ENCODE measurements at places on chromosomes 13 and 19. TPM values are rescaled to one million over a fixed set of nuclear protein-coding genes. Genes with fewer than 3 reads are reported as not detected.

DNA sequence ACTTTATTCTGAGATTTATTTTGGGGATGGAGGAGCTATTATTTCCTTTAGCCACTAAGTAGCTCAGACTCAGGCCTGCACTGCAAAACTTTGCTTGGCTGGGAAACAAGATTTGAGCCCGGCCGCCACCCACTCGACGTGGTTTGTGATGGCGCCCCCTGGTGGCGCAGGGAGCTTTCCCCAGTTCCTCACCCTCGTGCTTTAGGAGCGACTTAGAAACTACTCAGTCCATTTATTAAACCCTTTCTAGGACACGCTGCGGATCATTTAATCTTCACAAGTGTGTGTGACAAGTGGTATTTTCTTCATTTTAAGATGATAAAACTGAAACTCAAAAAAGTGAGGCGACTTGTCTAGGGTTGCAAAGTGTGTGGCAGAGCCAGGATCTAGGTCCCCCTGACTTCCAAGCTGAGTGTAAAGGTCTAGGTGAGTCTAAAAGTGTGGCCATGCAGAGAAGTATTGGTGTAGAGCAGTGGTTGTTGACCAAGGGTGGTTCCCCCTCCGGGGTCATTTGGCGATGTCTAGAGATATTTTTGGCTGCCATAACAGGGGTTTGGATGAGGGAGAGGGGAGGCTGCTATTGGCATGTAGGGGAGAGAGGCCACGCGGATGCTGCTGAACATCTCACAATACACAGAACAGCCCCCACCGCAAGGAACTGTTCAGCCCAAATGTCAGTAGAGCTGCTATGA lies 2.2 kb downstream of the CXCL17 start:
- no peak for DNase-seq

DNA sequence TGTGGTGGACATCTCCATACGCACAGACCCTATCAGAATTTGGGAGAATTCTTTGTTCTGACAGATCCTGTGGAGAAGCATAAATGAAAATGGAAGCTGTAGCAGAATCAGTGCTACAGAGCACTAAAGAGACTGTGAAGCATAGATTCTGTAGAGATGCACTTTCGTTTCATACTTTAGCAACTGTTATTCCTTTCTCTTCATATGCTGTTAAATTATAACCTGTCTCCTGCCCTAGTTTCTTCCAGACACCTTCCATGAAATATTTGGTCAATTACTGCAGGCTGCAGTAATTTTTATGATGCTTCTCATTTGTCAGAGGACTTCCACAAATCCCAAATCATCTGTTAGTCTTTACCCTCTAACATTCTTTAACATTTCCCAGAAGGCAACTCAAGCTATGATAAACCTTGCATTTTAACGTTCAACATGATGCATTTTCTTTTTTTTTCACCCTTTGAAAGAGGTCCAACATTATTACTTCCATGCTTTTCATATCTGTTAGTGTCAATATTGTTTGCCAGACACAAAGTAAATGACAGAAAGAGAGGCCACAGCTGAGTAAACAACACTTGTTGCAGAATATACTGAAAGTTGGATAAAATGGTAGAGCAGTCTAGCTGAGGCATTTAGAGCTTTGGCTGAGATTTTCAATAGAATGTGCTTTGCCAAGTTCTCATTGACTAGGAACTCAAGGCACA lies 412.7 kb downstream of the LMO7 start:
- DNase-seq = no peak

DNA sequence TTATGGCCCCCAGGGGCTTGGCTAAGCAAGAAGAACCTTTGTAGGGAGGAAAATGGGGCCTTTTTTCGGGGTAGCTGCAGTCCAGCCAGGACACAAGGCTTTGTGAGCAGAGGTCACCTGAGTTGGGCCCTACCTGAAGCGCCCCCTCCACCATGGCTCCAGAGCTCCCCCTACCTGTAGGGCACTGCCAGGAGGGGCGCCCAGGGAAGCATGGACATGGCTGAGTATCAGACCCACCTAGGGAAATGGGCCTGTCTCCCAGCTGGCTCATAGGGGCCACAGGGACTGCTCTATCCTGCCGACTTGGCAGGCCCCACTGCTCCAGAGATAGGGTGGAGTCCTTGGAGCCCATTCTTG lies 9.0 kb upstream of the CEBPA start:
- no peak for DNase-seq

GRCh38 chr13:71522941-71523526 lies 344.0 kb downstream of the DACH1 start:
- DNase-seq = no peak

- DNase-seq = no peak
These were observed 121.6 kb upstream of the SPRY2 start for GRCh38 chr13:80462567-80462966.

- DNase-seq = no peak
These were observed 50.6 kb downstream of the USPL1 start for GRCh38 chr13:30668312-30668711.

GRCh38 chr19:18961767-18962620 lies 21.0 kb upstream of the HOMER3 start:
- DNase-seq = no peak

GRCh38 chr13:32902029-32902780 lies 114.0 kb upstream of the KL start:
- no peak for DNase-seq

DNA sequence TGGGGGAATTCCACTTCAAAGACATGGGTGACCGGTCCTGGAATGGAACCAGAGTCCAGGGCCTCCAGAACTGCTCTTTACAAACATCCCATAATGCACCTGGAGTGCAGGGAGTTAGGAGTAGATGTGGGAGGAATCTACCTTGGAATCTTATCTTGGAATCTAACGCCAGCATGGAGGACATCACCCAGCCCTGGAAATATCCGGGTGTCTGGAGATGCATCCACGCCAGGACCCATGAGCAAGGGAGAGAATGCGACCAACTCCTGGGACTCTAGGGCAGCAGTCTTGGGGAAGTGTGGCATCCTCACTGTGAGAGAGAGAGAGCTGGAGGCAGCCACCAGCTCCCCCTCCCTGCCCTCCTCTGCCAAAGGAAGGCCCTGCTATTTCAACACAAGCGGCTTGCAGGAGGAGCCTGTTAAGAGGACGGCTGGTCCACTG lies 211.8 kb downstream of the UQCRFS1 start:
- no peak for DNase-seq

DNA sequence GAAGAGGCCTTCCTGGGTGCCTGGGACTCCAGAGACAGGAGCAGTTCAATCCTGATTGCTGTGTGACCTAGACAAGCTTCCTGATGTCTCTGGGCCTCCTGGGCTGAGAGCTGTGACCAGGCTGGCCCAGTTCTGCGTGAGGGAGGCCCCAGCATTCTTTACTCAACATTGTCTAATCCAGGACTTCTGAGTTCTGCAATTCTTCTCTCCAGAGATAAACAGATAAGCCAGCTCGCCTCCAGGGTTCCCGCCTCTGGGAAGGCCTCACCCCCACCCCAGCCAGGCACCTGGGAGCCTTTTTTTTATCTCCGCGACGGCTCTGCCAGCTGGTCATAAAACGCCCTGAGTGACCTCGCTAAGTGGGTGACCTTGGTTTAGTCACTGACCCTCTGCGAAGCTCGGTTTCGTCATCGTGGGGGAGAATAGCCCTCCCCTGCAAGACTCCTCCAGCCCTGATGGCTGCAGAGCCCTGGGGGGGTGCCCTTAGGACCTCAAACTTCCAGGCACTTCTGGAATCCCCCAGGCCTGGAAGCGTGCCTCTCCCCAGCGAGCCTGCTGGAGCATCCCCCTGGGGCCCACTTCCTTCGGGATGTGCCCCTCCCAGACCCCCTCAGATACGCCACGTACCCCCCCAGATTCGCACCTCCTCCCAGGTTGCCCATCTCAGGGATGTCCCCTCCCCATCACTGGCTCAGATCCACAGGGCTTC lies 1.9 kb downstream of the SULT2B1 start:
- no peak for DNase-seq

GRCh38 chr19:3494051-3494450 lies 6.4 kb downstream of the DOHH start:
- no peak for DNase-seq

- DNase-seq = no peak
These were observed 41.4 kb downstream of the DEDD2 start for GRCh38 chr19:42175952-42176648.

DNA sequence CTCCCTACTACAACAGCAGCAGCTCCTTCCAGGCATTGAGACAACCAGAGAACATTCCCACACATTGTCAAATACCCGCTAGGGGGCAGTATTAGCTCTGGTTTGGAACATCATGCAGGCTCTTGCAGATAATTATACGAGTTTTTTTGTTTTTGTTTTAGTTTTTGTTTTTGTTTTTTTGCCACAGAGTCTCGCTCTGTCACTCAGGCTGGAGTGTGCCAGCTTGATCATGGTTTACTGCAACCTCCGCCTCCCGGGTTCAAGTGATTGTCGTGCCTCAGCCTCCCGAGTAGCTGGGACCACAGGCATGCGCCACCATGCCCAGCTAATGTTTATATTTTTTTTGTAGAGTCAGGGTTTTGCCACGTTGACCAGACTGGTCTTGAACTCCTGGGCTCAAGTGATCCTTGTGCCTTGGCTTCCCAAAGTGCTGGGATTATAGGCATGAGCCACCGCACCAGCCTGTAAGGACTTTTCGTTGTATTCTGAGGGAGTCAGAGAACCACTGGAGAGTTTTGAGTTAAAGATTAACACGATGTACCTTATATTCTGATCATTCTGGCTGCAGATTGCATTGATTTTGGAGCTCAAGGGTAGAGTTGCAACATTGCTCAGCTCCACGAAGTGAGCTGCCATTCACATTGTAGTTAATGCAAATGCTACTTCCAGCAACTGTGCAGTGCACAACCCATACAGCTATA lies 41.7 kb upstream of the CEACAM20 start:
- DNase-seq = peak; percentile 35

DNA sequence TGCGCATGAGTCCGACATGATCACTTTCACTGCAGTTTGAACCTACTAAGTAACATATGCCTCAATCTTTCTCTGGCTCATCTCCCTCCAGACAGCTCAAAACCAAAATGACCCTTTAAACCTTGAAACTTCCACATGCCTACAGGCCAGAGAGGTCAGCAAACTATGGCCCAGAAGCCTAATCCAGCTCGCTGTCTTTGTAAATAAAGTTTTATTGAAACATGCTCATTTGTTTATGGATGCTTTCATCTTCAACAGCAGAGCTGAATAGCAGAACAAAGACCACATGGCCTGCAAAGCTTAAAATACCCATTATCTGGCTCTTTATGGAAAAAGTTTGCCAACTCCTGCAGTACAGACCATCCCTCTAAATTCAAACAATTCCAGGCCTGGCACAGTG lies 15.6 kb downstream of the FBXO46 start:
- no peak for DNase-seq

GRCh38 chr19:49908480-49909420 lies 12.1 kb upstream of the IL4I1 start:
- no peak for DNase-seq

DNA sequence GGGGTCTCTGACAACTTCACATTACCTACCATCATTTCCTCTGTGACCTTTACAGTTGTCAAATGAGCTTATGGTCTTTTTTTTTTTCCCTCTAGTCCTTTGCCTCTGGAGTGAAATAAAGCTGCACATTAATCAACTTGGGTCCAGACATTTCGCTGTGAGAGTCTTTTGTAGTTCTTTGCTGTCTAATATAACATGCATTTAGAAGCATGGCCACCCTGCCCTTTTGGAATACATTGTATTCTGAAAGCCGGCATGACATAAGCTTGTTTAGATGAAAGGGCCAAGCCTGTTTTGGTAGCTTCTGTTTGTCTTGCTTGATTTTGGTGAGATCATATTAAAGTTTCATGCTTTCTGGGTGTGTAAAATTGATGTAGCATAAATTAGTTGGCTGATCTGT lies 509.8 kb downstream of the DIAPH3 start:
- no peak for DNase-seq

- no peak for DNase-seq
These were observed 50.8 kb downstream of the MBD3L2B start for GRCh38 chr19:6970443-6970842.

DNA sequence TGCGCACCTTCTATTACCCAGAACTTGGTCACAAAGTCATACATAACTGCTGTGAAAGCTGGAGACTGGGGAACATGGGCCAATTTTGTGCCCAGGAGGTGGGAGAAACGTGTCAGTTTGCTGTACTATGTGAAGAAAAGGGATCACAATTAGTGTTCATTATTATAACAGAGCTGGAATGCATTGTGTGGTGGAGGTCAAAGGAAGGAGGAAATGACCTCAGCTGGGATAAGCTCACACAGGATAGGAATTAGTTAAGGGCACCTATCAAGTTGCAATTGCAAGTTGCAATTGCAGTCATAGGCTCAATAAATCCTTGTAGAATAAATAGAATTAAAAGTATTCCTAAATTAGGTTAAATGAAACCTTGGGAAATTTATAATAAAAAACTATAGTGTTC lies 103.9 kb upstream of the OBI1 start:
- DNase-seq = no peak

GRCh38 chr13:101144808-101145419 lies 271.4 kb downstream of the NALCN start:
- DNase-seq = no peak

DNA sequence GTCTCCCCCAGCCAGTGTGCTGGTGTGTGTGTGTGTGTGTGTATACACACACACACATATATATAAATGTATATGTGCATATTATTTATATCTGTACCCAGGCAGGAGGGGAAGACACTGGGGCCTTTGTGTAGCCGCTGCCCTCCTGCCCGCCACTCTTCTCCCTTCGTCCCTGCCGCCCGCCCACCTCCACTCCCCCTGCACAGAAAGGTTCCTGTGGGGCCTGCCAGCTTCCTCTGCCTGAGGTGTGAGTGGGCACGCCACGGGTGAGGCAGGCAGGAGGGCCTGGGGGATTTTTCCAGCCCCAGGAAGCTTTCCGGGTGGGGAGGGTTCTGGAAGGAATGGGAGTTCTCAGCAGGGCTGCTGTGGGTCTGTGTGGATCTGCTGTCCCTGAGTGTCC lies 6.9 kb downstream of the IRF2BP1 start:
- DNase-seq = no peak

- DNase-seq = no peak
These were observed 310.2 kb downstream of the ZNF536 start for GRCh38 chr19:30682146-30682998.

DNA sequence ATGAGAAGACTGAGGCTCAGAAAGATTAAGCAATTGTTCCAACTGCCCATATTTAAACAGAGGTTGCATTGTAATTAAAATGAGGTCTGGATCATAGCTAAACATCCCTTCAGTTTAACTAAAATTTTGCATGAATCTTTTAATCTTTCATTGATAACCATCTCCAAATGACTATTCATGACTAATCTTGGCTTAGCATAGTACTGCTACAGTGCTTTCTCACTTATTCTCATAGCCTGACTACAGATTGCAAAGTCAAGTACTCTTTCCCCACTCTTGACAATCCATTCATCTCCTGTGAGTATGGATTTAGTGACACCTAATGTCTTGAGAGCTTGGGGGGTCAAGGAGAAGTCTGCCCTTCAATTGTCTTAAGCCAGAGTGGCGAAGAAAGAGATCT lies 258.4 kb downstream of the RFC3 start:
- DNase-seq = no peak

The LHB gene
- total RNA-seq = not detected

The BCAM gene
- total RNA-seq = 77.7 TPM

The RFPL4A gene
- not detected for total RNA-seq

The TUBA3C gene
- total RNA-seq = not detected

The MUC16 gene
- under 0.01 TPM for total RNA-seq

The PSPN gene
- total RNA-seq = 1.4 TPM

The DCT gene
- total RNA-seq = not detected

The SHKBP1 gene
- 36.0 TPM for total RNA-seq

The ZNF544 gene
- total RNA-seq = 25.6 TPM

The CAPS gene
- 8.5 TPM for total RNA-seq

The ETV2 gene
- not detected for total RNA-seq

The TMEM86B gene
- 4.8 TPM for total RNA-seq

The SPC24 gene
- 4.7 TPM for total RNA-seq
